ENCODE measurements at places on chromosomes 3 and 15.
A peak's percentile ranks its signal among the peaks of the same experiment; 100 is the strongest.

DNA sequence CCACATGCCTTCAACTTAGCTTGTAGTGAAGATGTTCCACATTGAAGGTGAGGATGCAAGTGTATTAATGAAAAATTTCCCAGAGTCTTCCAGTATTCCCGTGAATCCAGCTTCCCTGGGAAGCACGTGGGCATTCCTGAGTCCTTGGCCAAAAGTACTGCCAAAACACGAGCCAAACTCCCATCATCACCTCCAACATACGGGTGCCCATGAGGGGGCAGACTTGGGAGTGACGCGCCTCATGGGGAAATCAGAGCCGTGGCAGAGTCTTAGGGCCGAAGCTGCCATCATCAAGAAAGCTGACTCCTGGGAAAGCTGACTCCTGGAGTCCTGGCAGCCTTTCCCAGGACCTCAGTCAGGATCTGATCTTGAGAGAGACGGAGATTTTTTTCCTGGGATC, 20.1 kb upstream of the TM2D3 start:
- no peak for DNase-seq

GRCh38 chr3:134365766-134366065, 8.5 kb downstream of the AMOTL2 start:
- no peak for DNase-seq

- peak; percentile 22 for DNase-seq
These were observed 619 bp upstream of the CMTM8 start for GRCh38 chr3:32237670-32238452.

- DNase-seq, result no peak
These were observed 20.3 kb upstream of the ANXA2 start for GRCh38 chr15:60418096-60418495.

DNA sequence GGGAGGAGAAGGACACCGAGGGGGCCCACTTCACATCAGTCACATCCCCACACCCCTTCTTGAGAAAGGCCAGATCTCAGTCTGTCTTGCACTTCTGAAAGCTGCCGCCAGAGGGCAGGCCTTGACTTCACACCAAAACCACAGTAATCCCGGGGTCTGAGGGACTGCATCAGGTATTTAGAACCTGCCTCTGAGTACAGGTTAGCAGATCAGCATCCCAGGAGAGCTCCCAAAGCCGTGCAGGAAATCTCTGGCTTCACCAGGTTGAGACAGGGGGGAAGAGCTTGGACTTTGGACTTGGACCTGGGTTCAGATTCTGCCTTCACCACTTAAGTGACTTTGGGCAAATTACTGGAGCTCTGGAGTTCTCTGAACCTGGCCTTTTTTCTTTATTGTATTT, 50.3 kb downstream of the LHFPL4 start:
- peak; percentile 80 for DNase-seq

DNA sequence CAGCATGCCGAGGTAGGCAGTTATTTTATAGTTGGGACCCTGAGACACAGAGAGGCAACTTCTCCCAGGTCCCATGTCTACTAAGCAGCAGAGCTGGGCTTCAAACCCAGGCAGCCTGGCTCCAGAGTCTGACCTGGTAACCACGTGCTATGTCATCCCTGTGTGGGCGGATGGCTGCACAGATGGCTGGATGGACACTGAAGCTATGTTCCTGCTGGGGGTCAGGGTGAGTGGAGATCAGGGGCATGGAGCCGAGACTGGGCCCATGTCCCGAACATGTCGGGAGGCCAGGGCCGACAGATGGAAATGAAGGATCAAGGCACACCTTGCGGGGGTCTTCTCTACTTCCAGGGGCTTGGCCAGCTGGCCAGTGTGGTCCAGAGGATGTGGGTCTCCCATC, 9.3 kb upstream of the FBLN2 start:
- no peak for DNase-seq

DNA sequence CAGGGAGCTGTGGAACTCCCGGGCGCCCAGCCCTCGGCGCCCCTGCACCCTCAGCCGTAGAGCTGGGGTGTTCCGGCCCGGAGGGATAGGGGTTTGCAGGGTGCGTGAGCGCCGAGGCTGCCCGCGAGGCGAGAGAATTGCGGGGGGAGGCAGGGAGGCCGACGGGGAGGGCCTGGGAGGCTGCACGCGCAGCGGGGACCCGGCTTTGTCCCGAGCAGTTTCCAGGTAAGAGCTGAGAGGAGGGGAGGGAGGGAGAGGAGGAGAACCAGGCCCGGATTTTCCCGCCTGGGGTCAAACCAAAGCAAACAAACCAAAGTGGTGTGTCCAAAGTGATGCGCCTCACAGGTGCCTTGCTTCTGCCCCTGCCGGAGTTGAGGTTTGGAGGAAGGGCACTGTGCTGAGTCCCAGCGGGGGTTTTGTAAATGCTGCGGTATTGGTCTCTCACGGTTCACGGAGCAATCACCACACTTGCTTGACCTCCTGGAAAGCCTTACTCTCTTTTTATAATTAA, 146.4 kb downstream of the TJP1 start:
- no peak for DNase-seq

DNA sequence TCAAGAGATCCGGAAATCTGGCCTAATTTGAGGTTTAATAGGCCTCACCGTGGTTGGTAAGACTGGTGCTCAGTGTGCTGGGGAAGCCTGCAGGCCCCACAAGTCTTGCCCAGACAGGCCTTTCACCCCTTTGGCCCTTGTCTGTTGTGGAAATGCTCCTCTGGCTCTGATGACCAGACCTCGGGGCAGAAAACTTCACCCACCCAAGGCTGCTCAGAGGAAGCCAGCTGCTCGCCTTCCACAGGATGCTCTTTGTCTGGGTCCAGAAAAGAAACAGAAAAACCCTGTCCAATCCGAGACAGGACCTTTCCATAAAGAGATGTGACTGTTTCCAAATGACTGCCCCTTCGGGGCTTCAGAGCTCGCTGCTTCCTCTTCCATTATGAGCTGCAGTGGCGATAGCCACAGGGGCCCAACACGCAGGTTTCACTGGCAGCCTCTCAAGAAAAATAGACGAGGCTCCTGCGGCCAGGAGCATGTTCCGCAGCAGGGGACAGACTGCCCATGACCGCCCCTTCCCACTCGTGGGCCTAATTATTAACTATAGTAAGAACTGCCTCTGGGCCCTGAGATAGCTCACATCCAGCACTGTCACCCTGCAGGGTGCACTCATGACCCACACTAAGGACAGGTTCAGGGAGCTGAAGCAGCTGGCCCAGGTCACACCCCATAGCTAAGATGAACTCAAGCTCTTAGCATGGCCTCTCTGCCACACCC, 6.8 kb upstream of the SNX22 start:
- no peak for DNase-seq
